ENCODE measurements at places on chromosomes 7 and 10. TPM values are rescaled to one million over a fixed set of nuclear protein-coding genes. Genes with fewer than 3 reads are reported as not detected.

Gene CCNJ
- polyA plus RNA-seq = 41.0 TPM

Gene SPDYE2
- polyA plus RNA-seq = not detected

Gene PRXL2A
- 56.3 TPM for polyA plus RNA-seq

Gene ZDHHC4
- 52.2 TPM for polyA plus RNA-seq

Gene MSMB
- not detected for polyA plus RNA-seq

Gene ITGB8
- polyA plus RNA-seq = 11.2 TPM

Gene TM9SF3
- 66.4 TPM for polyA plus RNA-seq

Gene TUBGCP2
- polyA plus RNA-seq = 34.5 TPM

Gene GRM3
- 15.9 TPM for polyA plus RNA-seq

Gene HABP2
- polyA plus RNA-seq = not detected

Gene ITIH5
- 0.28 TPM for polyA plus RNA-seq

Gene BTBD16
- polyA plus RNA-seq = not detected

Gene VIPR2
- 0.51 TPM for polyA plus RNA-seq

Gene AZGP1
- not detected for polyA plus RNA-seq

Gene TSC22D4
- 3.7 TPM for polyA plus RNA-seq

Gene NUB1
- polyA plus RNA-seq = 48.4 TPM

Gene OR13A1
- polyA plus RNA-seq = 0.32 TPM

Gene PVRIG
- polyA plus RNA-seq = not detected

Gene CNTNAP2
- polyA plus RNA-seq = 276 TPM

Gene CALML3
- not detected for polyA plus RNA-seq

Gene CFAP69
- 6.2 TPM for polyA plus RNA-seq

Gene CPXM2
- polyA plus RNA-seq = not detected

All from neural cell (in vitro differentiated cells).